ENCODE measurements at places on chromosomes 3 and 15.

DNA sequence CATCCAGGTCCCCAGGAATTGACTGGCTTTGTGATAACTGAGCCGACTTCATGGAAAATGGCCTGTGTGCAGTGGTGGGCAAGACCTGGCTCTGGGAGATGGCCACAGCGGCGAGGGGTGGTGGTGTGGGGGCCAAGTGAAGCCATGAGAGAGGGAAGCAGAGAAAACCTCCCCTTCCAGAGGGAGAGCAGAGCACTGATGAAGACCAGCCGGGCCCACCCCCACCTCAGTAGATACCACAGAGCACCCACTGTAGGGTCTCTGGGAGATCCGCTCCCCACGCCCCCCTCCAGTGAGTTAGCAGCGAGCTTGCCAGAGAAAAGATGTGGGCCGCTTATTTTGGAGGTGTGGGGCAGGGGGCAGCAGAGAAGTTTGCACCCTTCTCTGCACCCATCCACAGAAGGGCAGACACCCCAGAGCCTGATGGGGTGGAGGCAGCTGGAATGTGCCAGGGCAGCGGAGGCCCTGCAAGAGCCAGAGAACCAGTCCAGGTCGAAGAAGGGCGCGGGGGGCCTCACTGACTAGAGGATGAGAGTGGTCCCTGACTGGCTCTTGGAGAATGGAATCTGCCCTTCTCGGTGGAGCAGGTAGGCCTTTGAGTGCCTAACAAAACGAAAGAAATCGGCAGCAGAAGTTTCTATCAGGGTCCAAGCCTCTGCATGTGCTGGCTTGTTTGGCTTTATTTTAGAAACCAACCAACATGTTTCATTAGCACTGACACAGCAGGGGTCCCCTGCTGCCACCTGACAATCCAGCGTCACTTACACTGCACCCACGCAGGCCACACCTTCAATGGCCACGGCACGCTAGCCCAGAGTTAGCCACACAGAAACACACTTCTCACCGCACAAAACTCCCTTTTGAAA lies 28.3 kb downstream of the MELTF start:
- no peak for DNase-seq

DNA sequence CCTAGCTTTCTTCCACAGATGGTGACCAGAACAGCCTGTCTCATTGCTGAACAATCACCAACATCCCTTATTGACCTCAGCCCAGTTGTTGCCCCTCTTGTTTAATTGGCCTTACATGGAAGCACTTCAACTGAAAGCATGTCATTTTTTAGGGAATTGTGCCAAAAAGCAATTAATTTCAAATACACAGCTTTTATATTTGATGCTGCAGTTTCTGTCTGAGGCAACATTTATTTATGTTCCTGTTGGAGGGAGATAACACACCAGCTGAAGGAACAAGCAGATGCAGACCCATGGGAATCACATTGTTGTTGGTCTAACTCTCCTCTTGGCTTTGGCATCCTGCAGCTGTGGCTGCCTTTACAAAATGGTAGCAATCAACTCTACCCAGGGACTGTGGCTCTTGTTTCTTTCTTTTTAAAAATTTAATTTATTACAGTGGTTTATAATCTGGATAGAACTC lies 498.1 kb upstream of the RGMA start:
- DNase-seq = no peak

DNA sequence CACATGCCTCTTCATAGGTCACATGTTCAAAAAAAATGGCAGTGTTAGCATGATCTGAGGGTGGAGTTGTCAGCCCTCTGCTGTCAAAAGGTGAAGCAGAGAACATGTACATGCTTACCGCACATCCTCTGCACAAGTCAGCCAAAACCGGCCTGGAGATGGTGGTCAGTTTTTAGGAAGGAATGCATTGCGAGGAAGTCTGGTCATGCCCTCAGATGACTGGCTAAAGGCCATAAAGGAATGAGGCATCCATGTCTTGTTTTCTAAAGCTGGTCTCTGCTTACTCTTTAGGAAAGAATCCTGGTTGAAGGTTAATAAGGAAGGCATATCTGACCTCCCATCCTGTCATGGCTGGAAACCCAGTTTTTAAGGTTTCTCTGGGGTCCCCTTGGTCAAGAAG lies 292.0 kb upstream of the CCDC54 start:
- no peak for DNase-seq

DNA sequence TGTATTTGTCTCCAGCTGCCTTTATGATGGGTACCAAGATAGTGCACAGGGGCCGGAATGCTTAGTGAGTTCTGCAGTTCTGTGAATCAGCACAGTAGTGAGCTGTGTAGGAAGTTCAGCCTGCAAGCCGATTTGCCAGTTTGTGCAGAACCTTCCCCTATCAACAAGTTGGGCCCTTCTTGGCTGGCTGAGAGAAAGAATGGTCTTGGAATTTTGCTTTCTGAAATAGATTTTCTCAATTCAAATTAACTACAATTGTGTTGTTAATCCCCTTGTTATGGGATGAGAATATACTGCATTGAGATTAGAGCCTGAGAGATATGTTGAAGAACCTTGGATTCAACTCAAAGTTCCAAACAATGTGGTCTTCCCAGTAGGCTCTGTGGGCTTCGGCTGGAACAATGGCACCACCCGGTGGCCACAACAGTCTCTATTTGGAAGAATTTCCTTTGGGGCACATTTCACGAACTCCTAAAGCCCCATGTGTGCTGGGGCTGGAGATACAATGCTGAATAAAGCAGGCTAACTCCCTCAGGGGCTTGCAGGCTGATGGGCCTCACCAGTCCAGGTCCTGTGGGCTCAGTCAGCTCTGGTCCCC lies 59.1 kb downstream of the TRIM42 start:
- peak; percentile 56 for DNase-seq

- no peak for DNase-seq
Observed at GRCh38 chr15:37095770-37096557, 4.4 kb downstream of the MEIS2 start.

DNA sequence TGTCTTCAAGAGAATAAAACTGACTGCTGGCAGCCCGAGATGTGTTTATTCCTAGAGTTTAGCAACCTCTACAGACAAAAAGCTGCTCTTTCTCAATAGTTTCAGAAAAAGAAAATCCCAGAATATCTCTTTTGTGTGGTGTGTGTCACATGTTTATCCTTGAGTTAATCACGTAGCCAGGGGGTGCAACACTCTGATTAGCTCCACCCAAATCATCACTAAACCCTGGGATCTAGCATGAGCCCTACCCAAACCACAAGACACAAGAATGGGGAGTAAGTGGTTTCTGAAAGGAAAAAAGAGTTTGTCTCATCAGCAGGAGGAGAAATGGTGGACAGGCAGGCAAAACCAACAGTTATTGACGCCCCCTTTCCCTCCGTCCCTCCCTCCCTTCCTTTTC lies 78.5 kb upstream of the AGBL1 start:
- DNase-seq = no peak

- peak; percentile 16 for DNase-seq
Observed at GRCh38 chr3:25781145-25781757, 2.0 kb downstream of the NGLY1 start.

DNA sequence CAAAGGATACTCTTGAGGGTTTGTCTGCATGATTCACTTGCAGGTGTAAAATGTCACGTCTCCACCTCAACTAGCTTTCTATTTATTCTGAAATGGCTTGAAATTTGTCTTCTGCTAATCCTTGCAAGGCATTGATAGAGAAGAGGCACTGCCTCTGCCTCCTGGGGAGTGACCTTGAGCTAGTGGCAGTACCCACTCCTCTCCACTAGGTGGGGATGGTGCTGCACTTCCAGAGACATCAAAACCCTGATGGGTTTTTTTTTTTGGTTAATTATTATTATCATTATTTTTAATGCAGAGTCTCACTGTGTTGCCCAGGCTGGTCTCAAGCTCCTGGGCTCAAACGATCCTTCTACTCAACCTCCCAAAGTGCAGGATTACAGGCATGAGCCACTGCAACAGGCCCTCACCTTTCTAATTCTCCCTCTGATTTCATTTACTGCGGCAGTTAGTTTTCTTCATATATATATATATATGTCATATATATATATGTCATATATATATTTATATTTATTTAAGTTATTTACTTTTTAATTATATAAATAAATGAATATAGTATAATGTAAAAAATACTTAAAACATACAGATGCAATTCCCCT lies 117.6 kb upstream of the EIF1B start:
- DNase-seq = peak; percentile 73

- DNase-seq = no peak
Observed at GRCh38 chr3:18716821-18717220, 291.7 kb upstream of the SATB1 start.

- no peak for DNase-seq
Observed at GRCh38 chr3:13894807-13895154, 14.9 kb upstream of the WNT7A start.

DNA sequence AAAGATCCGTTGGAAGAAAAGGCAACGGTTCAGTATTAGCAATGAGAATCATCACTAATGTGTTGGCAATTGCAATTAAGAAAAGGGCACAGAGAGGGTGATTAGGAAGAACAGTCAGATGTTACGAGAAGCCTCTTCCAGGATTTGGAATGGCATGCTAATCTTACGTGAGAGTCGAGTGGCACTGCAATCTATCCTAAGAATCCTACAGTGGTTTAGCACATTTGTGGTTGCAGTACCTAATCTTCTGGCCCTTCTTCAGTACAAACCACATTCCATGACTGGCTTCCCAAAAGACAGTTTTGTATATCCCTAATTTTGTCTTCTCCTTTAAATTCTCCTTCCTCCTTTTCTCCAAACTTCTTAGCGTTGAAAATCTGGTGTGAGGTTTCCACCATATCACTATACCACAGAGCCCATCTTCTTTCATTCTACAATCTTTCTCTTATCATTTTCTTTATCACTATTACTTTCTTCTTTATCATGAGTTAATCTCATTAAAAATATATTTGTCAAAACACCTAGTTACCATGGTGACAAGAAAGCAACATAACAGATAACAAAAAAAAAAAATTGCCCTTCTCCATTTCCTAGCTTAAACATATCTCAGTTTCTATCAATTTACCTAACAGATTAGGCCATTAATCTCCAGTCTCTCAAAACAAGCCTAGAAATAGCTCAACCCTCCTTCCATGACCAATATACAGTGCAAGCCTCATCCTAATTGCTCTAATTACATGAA lies 60.1 kb downstream of the IGSF11 start:
- no peak for DNase-seq

DNA sequence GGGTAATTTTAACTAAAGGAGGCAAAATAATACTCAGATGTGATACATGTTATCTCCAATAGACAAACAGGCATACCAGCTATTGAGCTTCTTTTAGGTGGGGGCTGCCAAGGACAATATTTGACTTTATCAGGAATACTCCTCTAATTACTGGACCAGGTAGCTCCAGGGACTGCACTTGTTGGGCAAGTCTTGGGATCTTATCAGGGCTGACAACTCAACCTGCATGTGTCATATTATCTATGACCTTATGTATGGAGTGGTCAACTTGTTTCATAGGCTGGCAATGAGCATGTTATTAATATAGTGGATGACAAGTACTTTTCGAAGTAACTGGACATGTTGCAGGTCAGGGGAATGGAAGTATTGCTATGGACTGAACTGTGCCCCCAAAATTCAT lies 15.0 kb upstream of the ZNF445 start:
- DNase-seq = no peak

DNA sequence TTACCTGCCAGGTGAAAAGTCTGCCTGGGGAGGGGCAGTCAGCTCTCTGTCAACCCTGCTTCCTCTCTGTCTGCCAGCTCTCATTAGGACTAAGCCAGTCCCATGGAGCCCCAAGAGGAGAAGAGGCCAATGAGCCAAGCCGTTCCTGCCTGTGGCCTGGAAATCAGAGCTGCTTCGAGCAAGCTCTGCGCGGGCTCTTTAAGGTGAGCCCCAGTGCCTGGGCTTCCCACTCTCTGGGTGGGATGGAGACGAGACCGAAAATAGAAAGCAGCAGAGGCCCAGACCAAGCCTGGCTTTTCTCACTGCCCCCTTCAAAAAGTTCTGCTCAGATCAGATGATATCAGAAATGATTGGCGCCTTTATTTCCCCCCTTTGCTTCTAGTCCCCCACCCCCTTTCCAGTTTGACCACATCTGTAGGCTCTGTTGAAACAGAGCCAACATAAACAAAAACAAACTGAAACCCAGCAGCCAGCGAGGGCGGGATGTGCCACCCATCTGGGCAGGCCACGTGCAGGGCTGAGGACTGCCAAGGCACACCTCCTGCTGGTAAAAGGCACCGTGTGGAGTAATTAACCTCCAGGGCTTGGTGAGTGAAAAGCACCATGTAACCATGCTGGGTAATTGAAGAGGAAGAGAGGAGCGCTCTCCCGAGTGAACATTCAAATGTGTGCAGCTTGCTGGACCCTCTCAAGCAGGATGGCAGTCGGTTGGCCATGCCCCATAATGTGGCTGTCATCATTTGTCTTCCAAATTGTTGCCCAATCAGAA lies 471.0 kb upstream of the PROK2 start:
- DNase-seq = no peak

GRCh38 chr15:38650936-38651327 lies 86.3 kb upstream of the RASGRP1 start:
- DNase-seq = peak; percentile 27

- DNase-seq = no peak
Observed at GRCh38 chr3:150975992-150976368, 3.5 kb upstream of the CLRN1 start.

GRCh38 chr3:179801263-179801662 lies 148.4 kb downstream of the USP13 start:
- DNase-seq = peak; percentile 90

DNA sequence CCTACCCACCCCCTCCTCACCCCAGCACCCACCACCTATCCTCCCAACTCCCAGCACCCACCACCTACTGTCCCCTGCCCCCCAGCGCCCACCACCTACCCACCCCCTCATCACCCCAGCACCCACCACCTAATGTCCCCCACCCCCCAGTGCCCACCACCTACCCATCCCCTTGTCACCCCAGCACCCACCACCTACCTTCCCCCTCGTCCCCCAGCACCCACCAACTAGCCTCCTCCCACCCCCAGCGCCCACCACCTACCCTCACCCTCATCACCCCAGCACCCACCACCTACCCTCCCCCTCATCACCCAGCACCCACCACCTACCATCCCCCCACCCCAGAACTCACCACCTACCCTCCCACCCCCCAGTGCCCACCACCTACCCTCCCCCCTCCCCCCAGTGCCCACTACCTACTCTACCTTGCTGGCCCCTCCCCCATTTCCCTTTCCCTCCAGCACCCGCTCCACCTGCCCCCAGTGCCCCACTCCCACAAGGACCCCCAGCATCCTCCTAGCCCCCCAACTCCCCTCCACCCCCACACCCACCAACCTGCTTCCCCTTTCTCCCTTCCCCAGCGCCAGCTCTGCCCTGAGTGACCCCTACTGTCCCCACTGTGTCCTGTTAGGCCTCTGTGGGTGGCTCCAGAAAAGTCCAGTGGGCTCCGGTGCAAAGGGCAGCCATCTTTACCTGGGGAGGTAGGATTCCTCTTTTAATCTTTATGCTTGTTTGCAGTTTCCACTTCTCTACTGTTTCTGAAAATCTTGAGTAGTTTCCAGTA lies 1.2 kb downstream of the UROC1 start:
- DNase-seq = no peak

DNA sequence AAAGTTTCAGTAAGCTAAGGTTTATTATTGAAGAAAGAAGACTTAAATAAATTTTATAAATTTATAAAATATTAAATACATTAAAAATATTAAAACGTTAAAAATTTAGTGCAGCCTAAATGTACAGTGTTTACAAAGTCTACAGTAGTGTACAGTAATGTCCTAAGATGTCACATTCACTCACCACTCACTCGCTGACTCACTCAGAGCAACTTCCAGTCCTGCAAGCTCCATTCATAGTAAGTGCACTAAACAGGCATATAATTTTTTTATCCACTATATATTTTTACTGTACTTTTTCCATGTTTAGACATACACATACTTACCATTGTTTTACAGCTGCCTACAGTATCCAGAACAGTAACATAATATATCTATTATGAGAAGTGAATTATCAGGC lies 51.5 kb downstream of the TJP1 start:
- no peak for DNase-seq

GRCh38 chr3:188365988-188366698 lies 212.2 kb downstream of the LPP start:
- DNase-seq = no peak
